Dorsolateral prefrontal cortex (tissue), 122 donors: ENCODE measurements at places on chromosomes 7 and 10.
A peak's percentile ranks its signal among the peaks of the same experiment; 100 is the strongest.

DNA sequence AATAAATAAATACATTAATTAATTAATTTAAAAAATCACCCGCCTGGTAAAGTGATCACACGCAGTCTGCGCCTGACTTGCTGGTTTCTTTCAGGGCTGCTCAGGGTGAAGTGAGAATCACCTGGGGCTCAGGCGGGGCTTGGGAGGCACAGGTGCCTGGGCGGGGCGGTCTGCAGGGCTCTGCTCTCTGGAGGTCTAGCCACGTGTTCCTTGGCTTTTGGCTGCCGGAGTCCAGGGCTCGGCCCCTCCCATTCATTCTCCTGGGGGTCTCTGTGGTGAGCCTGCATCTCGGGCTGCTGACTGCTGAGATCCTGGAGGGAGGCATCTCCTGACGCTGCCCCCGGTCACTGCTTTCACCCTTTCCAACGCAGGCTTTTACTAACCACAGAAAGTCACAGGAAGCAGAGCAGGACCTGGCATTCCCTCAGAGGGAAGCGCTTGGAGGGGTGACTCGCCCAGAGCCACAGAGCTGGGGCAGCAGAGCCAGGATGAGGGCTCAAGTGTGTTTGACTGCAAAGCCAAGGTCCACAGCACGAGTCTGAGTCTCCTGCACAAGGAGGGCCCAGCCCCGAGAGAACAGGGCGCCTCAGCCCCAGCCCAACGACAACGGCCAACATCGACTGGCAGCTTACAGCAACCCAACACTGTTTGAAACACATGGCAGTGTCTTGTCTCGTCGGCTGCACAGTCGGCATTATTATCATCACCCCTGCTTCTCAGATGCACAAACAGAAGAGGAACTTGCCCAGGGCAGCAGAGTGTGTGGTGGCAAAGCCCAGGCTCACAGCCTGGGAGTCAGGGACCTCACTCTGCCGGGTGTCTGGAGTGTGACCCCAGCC is 22.4 kb upstream of the MNX1 start:
- DNase-seq, result no peak

DNA sequence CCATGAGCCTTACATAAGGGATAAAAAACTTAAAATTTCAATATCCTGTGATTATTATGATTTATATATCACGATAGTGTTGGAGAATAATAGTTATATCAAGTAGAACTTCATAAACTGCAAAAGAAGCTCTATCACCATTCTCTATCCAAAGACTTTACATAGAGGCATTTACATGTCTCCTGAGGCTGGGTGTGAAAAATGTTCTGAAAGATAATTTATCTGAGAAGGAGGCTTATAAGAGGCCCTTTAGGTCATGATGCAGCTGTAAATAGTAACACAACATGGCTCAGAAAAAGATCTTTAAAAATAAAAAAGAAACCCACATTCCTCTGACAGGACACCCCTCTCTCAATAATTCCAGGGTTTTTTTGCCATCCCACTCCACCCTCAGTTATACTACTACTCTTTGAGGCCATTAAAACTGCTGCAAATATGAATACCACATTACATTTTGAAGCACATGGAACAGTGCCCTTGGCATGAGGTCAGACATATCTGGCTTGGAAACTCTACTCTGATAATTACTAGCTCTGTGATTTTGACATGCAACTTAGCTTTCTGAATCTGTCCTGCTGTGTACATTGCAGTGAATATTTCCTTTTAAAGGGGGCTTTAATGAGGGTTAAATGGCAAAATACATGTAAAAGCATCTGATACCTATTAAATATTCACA is 55.5 kb downstream of the SLC16A12 start:
- no peak for DNase-seq

GRCh38 chr10:75508814-75509306 is 77.4 kb downstream of the LRMDA start:
- no peak for DNase-seq

- DNase-seq, result no peak
These were observed 276.9 kb downstream of the TNS3 start for GRCh38 chr7:47304727-47305719.

DNA sequence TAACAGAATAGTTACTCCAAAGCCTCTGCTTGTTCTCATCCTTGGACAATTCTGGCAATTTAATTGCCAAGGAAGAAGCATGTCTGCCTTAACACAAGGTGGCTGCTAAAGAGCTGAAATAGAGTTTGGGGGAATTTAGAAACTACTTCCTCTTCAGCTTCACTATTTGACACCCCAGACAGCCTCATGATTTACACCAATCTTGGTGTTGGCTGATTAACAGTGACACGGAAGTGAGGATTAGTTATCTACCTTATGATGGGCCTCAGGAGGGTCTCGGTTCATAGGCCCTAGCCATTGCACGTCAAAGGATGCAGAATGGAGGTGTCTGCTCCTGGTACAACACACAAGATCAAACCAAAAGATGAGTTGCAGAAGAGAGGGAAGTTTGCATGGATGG is 102.4 kb downstream of the RELN start:
- no peak for DNase-seq

- DNase-seq, result no peak
These were observed 81.0 kb upstream of the FZD8 start for GRCh38 chr10:35723059-35723458.

DNA sequence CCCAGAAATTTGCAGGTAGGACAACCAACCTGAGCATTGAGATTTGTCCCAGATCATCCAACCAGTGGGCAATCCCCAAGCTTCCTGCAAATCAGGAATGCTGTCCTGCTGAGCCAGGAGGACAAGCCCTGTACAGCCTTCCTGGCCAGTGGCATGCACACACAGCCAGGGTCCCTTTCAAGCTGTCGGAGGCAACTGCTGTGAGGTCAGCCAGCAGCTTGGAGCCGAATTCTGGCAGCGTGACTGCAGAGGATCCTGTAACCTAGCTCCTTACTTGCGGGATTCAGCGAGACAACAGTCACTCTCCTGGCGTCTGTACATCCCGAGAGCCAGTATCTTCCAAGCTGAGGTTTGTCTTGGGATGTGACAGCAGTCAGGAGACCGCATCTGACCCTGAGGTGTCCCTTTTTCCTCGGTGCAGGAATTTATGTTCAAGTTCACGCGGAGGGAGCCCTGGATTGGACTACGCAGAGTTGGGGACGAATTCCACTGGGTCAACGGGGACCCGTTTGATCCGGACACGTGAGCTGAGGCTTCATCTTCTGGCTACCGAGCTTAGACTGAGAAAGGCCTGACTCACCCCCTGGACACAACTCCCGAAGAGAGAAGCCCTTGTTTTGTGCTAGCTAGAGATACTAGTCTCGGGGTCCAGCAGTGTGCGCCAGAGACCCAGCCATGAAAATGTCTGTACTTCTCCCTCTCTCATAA is 18.3 kb downstream of the CLEC2L start:
- DNase-seq, result no peak

DNA sequence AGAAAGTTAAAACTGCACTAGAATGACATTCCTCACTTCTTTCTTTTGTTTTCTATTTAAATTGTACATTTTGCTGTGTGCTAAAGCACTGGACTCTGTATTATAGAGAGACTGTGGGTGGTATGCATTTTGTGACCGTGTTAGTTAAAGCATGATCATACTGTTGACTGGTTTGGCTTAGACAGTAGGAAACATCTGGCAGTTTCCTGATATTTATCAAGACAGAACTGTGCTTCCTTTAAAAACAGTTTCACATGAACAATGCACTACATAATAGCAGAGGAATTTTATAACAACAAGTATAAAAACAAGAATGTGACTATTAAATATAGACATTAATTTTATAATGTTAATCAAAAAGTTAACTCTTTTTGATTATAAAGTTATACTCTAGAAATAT is 23.1 kb downstream of the GNG11 start:
- no peak for DNase-seq

DNA sequence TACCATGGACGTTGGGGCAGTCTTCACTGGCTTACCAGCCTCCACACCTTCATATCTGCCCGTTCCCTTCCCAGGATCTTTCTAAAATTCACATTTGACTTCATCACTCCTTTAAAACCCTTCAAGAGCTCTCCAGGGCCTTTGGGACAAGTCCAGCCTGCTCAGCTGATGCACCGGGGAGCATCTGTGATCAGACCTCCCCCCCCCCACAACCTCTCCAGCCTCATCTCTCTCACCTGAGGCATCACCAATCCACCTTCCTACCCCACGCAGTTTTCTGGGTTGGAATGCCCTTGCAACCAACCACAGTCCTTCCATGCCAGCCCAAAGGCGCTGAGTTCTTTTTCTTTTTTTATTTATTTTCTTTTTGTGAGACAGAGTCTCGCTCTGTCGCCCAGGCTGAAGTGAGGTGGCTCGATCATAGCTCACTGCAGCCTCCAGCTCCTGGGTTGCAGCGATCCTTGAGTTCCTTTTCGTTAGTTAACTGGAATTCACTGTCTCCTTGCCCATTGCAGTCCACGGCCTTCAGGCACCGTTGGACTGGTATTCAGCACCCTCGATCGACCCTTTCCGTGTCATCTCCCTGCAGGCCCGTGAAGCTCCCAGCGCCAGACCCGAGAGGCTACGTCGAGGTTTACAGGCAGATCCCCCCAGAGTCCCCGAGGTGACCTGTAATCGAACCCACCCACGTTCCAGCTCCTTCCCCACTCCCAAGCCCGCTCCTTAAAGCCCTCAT is 654 bp downstream of the ALKBH4 start:
- DNase-seq, result no peak

- no peak for DNase-seq
These were observed 717.1 kb downstream of the GRID1 start for GRCh38 chr10:85649461-85649860.

DNA sequence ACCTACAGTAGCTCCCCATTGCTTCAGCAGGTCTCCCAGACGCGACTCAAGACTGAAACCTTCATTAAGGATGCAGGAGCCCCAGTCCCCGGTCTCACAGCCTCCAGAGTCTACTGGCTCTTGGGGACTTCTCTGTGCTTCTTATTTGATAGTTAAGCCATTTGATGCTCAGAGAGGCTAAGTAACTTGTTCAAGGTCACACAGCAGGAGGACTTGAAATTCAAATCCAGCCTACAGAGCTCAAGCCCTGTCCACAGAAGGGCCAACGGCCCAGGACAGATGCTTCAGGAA is 21.2 kb upstream of the ZMIZ1 start:
- DNase-seq, result no peak

DNA sequence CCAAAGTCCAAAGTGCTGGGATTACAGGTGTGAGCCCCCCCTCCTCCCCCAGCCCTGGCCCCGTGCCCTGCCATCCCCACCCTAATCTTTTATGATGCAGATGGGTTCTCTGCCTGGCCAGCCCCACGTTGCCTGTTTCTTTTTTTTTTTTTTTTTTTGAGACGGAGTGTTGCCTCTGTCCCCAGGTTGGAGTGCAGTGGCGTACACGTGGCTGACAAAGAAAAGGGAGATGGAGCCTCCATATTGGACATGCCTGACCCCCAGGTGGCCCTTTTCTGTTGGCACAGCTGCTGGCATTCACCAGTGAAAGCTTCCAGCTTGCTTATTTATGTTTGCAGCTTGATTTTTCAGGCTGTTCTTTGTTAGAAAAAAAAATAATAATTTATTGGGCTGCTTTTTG is 235.3 kb downstream of the CCDC3 start:
- no peak for DNase-seq

- no peak for DNase-seq
These were observed 76.0 kb upstream of the IL6 start for GRCh38 chr7:22651036-22651435.

- DNase-seq, result no peak
These were observed 1.1 kb downstream of the DENND11 start for GRCh38 chr7:141700848-141701371.

GRCh38 chr10:102421507-102421756 is 796 bp downstream of the FBXL15 start:
- DNase-seq, result no peak

- DNase-seq, result no peak
These were observed 46.4 kb downstream of the ABCB5 start for GRCh38 chr7:20661884-20662283.

DNA sequence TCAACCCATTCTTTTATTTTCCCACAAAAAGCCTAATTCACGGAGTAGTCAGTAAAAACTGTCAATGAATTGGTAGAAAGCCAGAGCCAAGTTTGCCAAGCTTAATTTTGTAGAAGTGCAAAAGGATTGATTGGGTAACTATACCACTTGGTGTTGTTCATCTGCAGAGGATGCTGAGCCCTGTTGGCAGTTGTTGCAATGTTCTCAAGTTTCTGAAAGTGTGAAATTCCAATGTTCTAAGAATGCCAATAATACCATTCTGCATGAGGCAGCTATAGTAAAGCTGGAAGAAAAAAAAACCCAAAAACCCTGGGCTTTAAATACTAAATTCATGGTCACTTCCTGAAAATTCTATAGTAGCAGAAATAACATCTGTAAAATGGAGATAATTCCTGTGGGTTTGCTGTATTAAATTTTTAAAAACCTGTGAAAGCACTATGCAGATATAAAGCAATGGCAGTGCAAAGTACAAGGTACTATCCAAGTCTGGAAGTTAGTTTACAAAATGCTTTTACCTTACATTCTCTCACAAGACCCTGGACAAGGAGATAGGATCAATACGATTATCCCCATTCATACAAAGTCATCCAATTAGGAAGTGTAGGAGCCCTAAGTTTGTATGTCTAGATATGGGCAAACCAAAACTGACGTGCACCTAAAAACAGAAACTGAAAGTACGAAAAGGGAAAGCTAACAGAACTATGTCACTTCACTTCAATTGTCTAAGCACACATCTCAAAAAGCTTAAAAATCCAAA is 6.0 kb upstream of the PON1 start:
- DNase-seq, result no peak

GRCh38 chr7:149126662-149127266 is 640 bp upstream of the ZNF425 start:
- peak; percentile 67 for DNase-seq

DNA sequence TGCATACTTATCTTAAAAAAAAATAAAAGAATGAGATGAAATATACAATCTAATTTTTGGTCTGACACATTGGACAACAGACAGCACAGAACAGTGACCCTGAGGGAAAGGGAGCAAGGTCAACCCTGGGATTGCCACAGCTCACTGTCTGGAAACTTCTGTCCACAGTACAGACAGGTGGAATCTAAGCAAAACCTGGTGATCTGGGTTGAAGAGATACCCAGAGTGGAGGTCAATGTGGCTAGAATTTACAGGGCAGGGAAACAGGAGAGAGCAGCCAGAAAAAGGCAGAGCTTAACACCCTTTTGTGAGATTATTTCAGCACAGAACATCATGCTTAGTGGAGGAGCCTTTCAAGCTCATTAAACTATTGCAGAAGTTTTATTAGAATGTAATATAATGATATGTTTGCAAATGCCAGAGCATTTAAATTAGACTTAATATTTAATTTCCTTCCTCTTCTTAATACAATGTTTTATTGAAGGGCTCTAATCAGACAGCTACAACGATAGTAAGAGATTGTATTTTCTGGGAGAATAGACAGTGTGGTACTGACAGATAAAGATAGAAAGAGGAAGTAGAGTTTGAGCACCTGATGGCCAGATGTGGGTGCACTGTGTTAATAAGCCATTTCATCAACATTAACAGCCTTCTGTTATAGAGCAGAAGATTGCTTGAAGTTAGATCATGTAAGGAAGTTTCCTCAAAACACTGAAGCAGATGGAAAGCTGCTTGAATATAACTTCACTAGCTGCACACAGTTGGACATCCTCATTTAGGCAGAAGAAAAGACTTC is 309.4 kb downstream of the HGF start:
- no peak for DNase-seq
